ENCODE measurements at places on chromosomes 12 and 14.
A peak's percentile ranks its signal among the peaks of the same experiment; 100 is the strongest.

GRCh38 chr12:31590642-31591379, at the start of gene DENND5B:
DENND5B (minus strand) TSS chr12:31591136; CDS start chr12:31590832, 304 bp downstream.
- DNase-seq = no peak

GRCh38 chr14:68675233-68675577, 117.7 kb downstream of the ZFP36L1 start:
- no peak for DNase-seq

DNA sequence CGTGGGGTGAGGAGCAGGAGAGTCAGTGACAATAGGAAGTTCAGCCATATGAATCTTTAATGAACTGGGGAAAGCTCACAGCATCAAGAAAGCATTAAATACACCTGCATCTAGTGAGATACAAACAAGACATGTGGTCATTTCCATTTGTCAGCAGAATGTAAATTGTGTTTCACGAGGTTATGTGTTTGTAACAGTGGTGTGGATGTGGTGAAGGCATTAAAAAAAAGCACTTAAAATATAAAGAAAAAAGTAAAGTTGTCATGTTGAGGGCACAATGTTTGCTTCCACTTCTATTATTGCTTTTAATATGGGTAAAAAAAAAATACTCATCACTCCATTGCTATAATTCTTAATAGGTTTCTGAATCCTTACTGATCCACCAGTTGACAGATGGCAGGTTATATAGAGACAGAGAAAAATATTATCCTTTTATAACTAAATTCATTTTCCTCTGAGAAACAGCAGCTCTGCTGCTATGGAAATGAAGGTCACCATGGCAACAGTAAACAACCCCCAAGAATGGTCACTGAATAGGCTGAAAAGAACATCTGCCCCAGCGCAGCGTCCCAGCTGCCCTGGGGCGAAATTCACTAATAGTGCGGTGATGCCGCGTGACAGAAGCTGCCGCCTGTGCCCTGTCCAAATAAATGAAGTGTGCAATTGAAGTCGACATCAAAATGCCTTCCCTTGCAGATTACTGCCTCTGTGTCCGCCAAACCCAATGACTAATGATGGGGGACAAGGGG, 226.1 kb downstream of the FOXN3 start:
- no peak for DNase-seq

DNA sequence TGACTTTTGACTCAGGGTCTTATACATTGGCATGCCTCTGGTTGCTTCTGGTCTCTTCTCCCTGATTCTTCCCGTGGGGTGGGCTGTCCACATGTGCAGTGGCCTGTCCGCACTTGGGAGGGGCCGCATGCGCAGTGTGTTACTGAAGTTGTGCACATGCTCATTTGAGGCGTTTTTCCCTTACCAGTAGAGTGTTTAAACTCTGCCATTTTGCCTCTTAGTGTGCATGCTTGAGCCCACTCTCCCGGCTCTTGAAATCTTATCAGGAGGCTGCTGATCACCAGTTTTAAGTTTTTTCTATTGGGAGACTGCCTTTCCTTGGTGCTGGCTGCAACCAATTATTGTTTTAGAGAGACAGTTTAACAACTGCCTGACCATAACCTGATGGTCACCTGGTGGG, 32.1 kb upstream of the HECTD1 start:
- DNase-seq = no peak

DNA sequence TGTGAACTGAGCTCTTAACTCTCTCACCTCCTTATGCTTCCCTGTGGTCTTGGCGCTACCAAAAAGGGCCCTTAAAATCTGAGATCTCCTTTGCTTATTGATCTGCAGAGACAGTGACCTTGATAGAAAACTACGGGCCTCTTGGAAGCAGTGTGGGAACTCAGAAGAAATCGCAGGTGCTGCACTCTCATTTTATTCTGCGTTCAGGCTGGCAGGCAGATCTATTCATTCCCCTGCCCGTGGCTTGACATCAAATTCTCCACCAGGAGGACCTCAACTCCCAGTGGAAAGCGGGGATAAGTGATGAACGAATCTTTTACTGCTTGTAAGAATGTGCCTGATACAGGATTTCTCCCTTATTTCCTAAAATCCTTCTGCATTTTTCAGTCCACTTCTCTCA, 143.2 kb upstream of the SEL1L start:
- no peak for DNase-seq

- DNase-seq = no peak
Measured at GRCh38 chr12:19970116-19970515, 398.2 kb upstream of the PDE3A start.

GRCh38 chr12:89949457-89950195, 241.0 kb upstream of the ATP2B1 start:
- DNase-seq = peak; percentile 18

- no peak for DNase-seq
Measured at GRCh38 chr14:25102788-25103187, 52.8 kb upstream of the STXBP6 start.

GRCh38 chr14:59679872-59680271, 103.3 kb upstream of the CCDC175 start:
- DNase-seq = no peak

GRCh38 chr12:71329956-71330355, 109.6 kb upstream of the LGR5 start:
- DNase-seq = no peak

- DNase-seq = no peak
Measured at GRCh38 chr14:75835156-75835725, 146.6 kb downstream of the TGFB3 start.

DNA sequence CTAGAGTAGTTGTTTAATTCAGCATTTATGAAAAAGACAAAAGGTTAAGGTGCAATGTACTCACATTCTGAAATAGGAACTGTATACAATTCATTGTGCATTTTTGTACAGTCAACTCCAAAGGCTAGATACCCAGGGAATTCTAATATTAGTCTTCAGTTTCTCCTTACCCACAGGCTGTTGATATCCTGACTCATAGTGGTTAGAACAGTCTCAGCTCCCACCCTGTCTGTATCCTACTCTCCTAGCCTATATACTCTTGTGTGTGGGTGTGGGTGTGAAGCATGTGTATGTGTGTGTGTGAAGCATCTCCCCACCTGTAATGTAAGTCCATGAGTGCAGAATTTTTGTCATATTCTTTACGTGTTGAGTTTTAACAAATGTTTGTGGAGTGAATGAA, 229.5 kb downstream of the NAV3 start:
- no peak for DNase-seq

DNA sequence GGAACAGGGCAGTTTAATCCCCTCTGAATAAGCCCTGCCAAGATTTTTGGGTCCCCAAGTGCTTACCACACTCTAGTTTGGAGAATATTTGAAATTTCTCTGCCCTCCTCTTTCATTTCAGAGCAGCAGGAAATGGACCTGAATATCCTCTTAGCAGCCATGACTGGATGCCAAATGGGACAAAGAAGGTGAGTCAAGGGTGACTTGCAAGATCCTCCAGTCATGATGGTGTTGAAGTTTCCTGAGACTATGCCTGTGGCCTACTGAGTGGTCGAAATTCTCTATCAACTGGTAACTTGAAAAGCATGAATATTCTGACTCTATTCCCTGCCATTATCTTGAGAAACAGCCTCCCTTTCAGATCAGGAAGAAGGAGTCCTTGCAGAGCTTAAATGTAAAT, 1674.7 kb upstream of the SEL1L start:
- DNase-seq = no peak

DNA sequence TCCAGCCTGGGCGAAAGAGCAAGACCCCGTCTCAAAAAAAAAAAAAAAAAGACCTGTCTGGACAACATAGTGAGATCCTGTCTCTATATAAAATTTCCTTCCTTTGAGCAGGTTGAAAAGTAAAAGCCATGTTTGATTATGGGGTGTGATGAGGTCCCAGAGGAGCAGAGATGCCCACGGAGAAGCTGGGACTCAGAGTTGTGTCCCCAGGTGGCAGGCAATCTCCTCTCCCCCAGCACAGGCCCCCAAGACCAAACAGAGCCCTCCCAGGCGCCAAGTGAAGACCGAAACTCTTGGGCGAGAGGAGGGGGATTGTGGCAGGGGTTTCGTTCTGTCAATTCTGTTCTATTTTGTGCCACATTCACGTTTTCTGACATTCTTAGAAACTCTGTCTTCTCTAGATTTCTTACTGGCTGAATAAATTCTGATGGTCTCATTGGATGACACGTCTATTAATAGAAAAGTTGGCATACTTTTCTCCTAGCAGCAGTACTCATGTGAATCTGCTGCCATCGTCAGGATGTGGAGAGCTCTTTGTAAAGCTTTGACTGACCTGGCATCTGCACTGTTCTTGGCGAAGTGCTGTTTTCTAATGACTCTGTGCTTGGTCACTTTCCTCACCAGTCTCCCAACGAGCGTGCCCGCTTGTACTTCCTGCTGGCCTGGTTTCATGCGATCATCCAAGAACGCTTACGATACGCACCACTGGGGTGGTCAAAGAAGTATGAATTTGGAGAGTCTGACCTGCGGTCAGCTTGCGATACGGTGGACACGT, 43.4 kb downstream of the HSP90AA1 start:
- DNase-seq = no peak

DNA sequence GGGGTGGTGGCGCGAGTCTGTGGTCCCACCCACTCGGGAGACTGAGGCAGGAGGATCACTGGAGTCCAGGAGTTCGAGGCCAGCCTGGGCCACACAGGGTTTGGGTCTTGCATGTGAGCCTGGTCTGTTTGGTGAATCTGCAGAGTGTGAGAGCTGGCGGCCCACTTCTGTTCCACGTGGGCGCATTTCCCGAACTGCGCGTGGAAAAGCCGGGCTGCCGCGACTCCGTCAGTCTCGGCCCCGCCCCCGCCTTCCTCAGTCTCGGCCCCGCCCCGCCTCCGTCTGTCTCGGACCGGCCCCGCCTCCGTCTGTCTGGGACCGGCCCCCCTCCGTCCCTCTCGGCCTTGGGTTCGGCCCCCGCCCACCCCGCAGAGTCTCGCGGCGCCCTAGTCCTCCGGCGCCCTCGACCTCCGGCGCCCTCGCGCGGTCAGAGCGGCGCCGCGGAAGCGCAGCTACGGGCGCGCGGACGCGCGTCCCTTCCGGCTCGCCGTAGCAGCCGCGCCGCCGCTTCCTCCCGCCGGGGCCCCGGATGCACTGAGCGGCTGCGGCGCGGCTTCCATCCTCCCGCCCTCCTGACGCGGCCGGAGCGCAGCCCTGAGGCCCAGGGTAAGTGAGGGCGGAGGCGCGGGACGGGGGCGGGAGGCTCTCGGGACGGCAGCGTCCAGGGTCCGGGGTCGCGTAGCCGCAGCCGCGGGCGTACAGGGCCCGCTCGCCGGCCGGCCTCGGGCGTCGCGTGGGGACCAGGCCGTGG, at the start of gene EP400:
Gene EP400, plus strand, starts transcription at position 512 of the 751 bp plus-strand sequence. CDS start 10,678 bp downstream, outside the sequence.
- peak; percentile 98 for DNase-seq

GRCh38 chr12:130978785-130979184, 25.1 kb downstream of the ADGRD1 start:
- DNase-seq = no peak

DNA sequence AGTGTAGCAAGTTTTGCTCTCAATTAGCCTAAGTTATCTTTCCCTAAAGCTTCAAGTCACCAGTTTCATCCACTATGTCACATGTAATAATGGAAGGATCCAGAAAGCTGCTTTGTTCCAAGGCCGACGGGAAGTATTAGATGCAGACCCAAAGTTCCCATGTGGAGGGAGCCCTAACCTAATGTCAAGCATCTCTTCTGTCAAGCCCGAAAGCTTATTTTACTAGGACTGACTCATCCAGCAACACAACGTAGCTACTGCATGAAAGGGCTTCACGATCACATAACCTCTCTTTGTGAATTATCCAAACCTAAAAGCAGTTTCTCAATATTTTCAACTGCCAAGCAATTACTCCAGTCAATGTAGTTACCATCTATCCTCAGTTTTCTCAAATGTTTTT, 133.4 kb downstream of the SLC6A15 start:
- no peak for DNase-seq

DNA sequence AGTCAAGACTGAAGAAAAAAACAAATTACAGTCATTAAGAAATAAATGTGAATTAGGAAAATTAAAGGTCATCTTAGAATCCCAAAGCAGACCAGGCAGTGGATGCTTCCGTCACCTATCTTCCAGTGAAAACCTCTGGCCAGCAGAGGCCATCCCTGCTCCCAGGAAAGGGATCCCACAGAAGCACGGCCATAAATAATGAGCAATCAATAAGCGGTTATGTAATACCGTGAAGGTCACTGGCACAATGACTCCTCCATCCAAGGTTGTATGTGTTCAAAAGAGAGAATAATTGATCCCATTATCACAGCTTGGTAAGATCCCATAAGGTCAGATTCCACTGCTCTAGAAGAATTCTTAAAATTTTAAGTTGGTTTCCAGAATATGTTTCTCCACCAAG, 85.7 kb downstream of the PPP2R5E start:
- no peak for DNase-seq

DNA sequence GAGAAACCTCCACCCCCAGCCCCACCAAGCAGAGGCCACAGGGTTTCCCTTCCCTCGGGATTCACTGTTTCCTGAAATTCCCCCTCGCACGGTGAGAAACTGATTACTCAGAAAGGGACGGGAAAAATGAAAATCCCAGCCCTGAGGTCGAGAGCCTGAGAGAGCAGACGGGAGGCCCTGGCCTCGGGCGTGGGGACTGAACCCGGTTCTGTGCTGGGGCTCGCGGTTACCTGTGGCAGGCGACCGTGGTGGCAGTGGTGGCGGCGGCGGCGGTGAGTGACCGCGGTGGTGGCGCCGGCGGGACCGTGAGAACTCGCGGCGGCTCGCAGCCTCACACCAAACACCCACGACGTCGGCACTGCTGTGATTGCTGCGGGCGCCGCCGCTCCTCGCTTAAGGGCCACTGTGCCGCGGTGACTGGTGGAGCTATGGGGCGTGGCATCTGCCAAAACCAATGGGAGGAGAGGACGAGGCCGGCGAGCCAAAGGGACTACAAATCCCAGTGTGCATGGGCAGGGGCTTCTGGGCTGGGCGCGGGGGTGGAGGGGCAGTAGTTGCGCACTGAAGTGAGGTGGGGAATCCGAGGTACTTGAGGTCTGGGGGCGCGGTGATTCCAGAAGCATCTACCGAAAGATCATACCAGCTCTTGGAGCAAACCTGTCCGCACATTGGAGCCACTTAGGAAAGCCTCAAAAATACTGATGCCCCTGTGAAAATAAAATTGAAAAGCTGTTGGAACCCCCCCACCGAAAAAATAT, at the start of gene LGMN:
Gene LGMN, minus strand, starts transcription at position 369 of the 758 bp plus-strand sequence. CDS start 15,841 bp downstream, outside the sequence.
- peak; percentile 80 for DNase-seq

DNA sequence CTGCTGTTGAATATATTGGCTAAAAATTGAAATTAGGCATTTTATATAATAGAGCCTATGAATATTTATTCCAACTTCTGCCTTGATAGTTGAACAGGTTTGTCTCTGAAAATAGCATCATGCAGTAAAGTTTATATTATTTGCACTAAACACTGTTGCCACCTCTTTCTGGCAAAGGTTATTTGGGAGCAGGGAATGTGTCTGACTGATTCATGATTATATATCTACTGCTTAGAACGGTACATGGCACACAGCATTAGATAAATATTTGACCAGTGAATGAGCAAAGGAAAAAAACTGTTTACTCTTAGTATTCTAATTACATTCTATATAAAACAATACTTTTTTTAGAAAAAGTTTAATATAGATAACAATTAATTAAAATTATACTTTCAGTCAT, 123.1 kb upstream of the MGAT4C start:
- DNase-seq = no peak

Data from activated T-cell treated with anti-CD3 and anti-CD28 coated beads, Interleukin-2, amount 50 U/mL, for 4 hours (primary cell).